ENCODE measurements at places on chromosomes 5 and 9. TPM values are rescaled to one million over a fixed set of nuclear protein-coding genes. Genes with fewer than 3 reads are reported as not detected.

- no peak for DNase-seq
Measured at GRCh38 chr9:84846906-84847305, 177.4 kb downstream of the NTRK2 start.

GRCh38 chr9:122118343-122119165, 25.4 kb upstream of the TTLL11 start:
- no peak for DNase-seq

- DNase-seq = peak; percentile 41
Measured at GRCh38 chr5:147578228-147579024, 68.6 kb upstream of the DPYSL3 start.

DNA sequence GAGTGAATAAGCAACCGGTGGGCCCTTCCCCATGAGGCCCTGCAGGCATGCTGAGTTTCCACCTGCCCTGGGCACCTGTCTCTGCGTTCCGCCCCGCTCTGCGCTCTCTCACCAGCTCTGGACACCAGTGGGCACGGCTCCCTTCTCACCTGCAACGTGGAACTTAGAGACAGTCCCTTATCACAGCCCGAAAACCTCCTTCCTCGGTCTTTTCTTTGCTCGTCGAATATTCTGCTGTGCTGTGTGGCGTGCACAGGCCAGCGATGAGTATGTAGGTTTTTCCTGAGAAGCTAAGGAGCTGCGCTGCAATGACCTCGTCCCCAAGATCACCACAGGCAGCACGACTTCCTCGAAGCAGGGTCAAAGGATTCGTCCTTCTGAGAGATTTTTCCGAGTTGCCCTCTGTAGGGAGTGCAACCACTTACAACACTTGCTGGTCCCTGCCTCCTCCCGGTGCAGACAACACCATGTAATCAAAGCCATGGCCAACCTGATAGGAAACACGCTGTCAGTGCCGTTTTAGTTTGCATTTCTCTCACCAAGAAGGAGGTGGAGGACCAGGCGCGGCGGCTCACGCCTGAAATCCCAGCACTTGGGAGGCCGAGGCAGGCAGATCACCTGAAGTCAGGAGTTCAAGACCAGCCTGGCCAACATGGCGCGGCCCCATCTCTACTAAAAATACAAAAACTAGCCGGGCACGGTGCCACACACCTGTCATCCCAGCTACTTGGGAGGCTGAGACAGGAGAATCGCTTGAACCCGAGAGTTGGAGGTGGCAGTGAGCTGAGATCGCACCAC, 27.2 kb upstream of the NOTCH1 start:
- no peak for DNase-seq

DNA sequence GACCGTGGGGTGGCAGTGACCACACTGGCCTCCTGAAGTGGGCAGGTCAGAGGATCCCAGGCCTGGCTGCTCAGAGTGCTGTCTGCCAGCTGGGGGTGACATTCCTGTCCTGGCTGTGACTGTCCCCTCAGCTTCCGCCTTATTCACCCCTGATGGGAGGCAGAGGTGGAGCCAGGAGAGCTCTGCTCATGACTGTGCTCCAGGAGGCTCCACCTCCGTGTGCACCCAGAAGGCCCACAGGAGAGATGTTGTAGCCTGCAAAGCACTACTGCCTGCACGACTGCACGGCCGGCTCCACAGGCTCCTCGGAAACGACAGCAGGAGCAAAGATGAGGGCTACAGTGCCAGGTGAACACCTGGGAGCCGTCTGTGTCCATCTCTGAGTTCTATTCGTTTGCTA, 60.9 kb downstream of the ROPN1L start:
- no peak for DNase-seq

DNA sequence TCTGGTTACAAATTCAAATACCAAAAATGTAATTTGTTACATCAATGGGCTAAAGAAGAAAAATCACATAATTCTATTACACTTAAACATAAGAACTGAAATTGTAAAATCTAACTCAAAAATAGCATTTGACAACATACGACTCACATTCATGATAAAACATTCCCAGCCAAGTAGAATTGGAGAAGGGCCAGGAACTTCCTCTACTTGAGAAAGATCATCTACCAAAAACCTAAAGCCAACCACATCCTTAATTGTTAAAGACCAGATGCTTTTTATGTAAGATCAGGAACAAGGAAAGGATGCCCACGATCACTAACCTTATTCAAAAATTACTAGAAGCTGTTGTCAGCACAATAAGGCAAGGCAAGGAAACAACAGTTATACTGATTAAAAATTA, 1819.8 kb upstream of the C9orf72 start:
- DNase-seq = no peak

- peak; percentile 52 for DNase-seq
Measured at GRCh38 chr9:22079873-22080341, 70.8 kb upstream of the CDKN2B start.

The TRIP13 gene
- 6.5 TPM for total RNA-seq

The ARHGEF28 gene
- total RNA-seq = 19.2 TPM

The SLC34A1 gene
- not detected for total RNA-seq

All from skin of body (tissue), 3 donors.